ENCODE measurements at places on chromosomes 12 and 14.

DNA sequence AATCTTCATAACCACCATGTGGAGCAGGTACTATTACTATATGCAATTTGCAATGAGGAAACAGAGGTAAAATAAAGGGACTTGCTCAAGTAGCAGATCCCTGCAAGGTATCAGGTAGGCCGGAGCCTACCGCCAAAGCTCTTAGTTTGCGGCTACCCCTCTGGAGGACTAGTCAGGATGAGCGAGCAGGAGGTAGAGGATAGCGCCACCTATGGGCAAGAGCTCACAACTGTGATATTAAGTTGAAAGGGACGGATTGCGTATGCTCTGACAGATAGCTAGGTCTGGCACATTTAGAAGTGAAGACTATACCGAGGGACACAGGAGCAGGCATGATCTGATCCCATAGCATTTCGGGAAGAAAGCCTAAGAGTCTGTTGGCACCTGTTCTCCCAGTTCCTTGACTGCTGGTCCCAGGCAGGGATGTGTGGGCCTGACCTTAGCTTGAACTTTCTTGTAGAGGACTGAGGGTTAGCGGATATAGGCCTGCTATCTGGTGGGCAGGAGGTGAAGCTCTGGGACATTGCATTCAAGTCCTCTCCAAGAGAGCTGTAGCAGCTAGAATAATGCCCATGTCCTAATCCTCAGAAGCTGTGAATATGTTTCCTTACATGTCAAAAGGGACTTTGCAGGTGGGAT is 48.0 kb downstream of the SLC17A8 start:
- peak; percentile 34 for DNase-seq

DNA sequence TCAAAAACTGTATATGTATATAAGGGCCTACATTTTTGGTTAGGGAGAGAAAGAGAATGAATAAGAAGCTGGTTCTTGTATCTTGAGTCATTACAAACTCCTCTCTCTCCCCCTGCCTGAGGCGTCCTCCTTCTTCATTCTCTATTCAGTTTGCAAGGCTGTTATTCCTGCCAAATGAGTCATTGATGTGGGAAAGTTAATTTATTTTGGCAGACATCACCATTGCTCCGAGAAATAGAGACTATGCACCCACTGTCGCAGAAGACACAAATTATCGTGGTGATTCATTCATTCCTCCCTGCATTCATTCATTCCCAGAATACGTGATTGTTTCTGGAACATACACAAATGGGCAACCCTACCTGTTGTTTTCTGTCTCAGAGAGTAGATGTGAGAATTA is 112.5 kb upstream of the MED13L start:
- DNase-seq = no peak

- no peak for DNase-seq
Observed at GRCh38 chr12:7229741-7230140, 40.3 kb downstream of the PEX5 start.

DNA sequence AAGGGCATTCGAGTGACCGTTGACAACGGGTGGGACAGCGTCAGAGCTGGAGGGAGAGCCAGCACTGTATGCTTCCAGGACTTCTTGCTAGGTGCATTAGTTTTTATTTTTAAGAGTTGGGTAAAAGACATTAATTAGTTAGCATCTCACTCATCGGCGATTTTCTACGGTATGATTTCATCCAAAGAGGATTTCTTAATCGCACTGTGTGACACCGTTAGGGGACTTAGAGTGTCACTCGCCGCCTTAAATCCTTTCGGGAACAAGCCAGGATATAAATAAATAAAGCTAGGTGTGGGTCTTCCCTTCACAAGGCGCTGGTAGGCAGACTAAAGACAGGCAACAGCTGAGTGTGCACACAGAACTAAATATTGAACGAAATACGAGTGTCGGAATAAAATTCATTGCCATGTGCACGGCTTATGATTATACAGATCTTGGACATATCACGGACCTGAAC is 869 bp upstream of the NOVA1 start:
- DNase-seq = no peak

- DNase-seq = peak; percentile 48
Observed at GRCh38 chr14:53152184-53152886, 788 bp downstream of the DDHD1 start.

- no peak for DNase-seq
Observed at GRCh38 chr14:103281496-103282231, 52.4 kb upstream of the EIF5 start.

DNA sequence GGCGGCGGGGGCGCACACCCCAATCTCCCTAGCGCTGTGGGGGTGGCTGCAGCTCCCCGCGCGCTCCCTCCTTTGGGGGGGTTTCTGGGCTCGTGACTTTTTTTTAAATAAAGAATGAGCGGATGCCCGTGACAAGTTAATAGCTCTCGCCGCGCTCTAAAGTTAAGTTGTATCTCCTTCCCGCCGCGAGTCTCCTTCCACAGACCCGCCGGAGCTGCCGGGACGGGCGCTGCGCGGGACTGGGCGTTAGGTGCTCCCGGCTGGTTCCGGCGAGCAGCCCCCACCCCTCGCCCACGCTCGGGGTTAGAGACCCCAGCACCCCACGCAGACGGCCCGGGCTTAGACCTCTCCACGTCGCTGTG is 82.6 kb upstream of the HMGA2 start:
- DNase-seq = no peak

- no peak for DNase-seq
Observed at GRCh38 chr12:12502815-12503151, 59.9 kb downstream of the DUSP16 start.

- DNase-seq = no peak
Observed at GRCh38 chr12:106235770-106236169, 12.1 kb downstream of the CKAP4 start.

DNA sequence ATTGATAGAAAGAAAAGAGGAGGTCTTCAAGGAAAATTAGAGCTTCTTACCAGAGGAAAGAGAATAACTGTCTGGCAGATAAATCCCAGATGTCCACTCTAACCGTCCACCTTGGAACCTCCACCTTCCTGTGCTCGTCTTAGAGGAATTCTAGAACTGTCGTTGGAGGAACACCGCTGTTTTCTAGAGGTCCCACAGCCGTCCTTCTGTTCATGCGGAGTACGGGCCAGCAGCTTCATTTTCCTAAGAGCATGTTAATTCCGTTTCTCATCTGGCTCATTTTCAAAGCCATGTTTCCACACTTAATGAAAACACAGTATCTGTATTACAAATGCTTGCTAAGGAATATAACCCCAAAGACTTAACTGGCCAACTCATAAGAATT is 107.9 kb upstream of the ESRRB start:
- DNase-seq = no peak

- no peak for DNase-seq
Observed at GRCh38 chr12:128938886-128939285, 85.6 kb downstream of the GLT1D1 start.

- peak; percentile 34 for DNase-seq
Observed at GRCh38 chr14:33951183-33951840, 438 bp upstream of the EGLN3 start.

- DNase-seq = no peak
Observed at GRCh38 chr12:53798575-53798974, 46.8 kb upstream of the CISTR start.

GRCh38 chr14:32443890-32444661 is 115.0 kb downstream of the AKAP6 start:
- DNase-seq = no peak

GRCh38 chr14:87745507-87746118 is 247.4 kb downstream of the GALC start:
- DNase-seq = no peak

DNA sequence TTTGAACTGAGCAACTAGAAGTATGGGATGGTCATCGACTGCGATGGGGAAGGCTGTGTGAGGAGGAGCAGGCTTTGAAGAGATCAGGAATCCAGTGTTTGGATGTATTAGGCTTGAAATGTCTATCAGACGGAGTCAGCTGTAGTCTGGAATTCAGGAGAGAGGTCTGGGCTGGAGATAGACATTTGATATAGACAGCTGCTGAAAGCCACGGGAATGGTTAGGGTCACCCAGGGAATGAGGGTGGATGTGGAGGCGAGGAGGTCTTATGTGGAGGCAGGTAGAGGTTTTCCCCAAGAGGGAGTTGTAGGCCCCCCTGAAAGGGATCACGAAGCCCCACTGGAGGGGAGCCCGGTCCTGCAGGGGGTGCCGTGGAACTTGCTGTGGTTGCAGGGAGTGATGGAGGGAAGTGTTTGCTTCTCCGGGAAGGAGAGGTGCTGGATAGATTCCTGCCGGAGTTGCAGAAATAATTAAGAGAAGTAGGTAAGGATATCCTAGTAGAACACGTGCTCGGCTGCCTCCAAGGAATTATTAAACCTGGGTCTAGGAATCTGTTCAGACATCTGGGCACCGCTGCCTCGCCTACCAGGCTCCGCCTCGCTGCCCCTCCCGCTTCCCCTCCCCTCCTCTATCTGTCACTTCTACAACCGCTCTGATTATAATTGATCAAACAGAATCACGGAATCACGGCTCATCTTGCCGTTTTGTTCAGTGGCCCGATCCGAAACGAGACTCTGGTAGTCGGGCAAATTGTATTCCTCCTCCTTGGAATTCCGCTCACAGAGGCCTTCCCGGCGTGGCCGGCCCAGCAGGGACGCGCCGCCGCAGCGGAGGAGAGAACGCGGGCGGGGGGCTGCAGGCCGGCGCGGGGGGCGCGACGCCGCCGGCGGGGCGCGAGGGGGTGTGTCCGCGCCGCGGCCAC is 826 bp upstream of the CACNA1C start:
- no peak for DNase-seq

Measured in hematopoietic multipotent progenitor cell treated with erythropoietin and hydrocortisone succinate and interleukin-3 and kit ligand, for 17 days (in vitro differentiated cells).